Left ventricle myocardium superior (tissue), 1 donor: ENCODE measurements at places on chromosomes 1 and 21. TPM values are rescaled to one million over a fixed set of nuclear protein-coding genes. Genes with fewer than 3 reads are reported as not detected.

DNA sequence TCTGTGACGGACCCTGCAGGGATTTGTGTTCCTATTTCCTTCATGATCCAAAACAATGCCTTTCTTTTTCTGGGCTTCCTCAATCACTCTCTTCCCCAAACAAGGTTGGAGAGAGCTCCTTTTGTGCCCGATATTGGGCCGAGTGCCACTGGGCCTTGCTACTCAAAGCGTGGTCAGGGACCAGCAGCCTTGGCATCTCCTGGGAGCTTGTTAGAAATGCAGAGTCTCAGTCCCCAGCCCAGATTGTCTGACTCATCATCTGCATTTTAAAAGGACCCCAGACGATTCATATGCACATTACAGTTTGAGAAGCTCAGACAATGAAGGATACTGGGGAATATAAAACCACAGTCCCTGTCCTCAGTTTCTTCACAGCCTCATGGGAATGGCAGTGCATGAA is 19.9 kb downstream of the ADORA1 start:
- DNase-seq, result no peak

DNA sequence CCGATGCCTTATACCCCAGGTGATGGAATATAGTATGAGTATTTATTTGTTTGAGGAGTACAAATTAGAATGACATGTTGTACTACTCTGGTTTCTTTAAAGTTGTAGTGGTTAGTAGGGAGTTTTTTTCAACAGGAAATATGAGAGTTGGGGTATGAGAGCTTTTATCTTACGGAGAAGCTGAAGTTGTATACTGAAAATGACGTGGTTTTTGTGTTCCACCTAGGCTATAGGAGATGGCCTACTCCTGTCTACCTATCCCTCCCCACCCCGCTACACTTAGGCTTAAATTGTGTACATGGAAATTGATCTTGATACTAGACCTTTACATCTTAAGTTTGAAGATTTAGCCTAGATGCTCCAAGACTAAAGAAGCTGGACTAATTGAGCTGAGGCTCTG is 6.8 kb upstream of the HAX1 start:
- DNase-seq, result no peak

GRCh38 chr1:96682056-96682455 is 39.5 kb upstream of the PTBP2 start:
- no peak for DNase-seq

DNA sequence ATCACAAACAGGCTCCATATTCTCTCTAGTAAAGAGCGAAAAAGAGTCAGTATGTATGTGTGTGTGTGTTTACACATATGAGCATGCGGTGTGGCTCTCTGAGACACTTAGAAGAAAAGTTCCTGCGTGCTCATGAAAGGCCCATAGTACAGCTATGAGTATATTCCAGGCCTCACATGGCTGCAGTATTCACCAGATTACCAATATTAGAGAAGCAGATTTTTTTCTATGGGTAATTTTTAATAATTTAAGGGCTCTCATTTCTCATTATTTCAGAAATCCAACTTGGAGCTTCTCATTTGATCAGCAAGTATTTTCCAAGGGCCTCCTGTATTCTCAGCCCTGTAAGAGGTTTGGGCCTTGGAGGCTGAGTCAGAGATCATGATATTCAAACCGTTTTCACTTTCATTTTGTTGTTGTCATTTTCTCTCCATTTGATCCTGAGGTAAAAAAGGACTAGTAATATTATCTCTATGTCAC is 232.9 kb upstream of the SGIP1 start:
- DNase-seq, result no peak

DNA sequence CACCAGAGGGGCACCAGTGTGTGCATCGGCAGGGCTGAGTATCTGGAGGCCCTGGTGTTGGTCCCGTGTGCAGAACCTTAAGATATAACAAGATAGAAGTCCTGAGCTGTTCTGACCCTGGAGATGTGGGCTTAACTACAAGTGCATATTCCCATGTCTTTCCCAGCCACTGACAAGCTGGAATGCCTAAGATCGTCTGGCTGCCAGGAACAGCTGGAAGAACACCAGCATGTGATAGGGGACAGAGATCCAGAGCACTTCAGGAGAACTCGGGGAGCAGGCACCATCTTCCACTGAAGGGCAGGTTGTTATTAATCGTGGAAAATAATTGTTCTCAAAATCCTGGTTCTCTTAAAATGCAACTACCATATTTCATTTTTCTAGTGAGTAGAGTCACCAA is 419.9 kb upstream of the RUNX1 start:
- DNase-seq, result no peak

GRCh38 chr1:22108339-22109105 is 34.4 kb downstream of the WNT4 start:
- no peak for DNase-seq

DNA sequence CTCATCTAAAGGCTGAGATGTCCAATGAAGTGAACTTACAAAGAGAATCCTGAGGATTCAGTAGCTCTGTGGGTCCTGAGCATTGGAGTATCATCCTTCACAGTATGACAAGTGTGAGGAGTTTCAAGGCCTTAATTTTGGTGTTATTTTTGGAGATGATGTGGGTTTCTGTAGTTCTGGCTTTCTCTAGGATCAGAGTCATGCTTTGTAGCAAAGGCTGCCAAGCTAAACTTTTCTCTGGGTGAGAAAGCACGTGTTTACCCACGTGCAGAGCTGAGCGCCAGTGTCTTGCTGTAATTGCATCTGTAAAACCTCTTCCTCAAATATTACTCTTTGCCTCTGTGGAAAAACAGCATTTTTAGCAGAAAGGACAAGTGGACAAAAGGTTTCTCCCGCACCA is 387.8 kb upstream of the LYPLAL1 start:
- peak; percentile 59 for DNase-seq

- no peak for DNase-seq
Measured at GRCh38 chr1:236480758-236481436, 42.9 kb upstream of the LGALS8 start.

DNA sequence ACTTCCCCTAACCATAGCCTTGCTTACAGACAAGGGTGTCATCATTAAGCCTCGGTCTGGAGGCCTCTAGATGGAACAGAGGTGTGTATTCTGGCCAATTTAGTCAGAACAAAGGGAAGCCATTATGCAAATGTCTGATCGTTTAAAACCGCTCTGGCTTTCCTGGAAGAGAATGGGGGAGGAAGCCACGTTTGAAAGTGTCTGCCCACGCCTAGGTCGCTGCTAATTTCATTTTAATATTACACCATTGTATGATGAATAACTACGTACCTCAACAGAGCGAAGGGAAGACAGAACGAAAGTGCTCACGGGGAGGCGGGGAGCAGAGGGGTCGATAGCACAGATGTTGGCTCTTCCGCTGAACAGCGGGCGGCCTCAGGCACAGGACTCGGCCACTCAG is 41.1 kb upstream of the CSF3R start:
- DNase-seq, result no peak

DNA sequence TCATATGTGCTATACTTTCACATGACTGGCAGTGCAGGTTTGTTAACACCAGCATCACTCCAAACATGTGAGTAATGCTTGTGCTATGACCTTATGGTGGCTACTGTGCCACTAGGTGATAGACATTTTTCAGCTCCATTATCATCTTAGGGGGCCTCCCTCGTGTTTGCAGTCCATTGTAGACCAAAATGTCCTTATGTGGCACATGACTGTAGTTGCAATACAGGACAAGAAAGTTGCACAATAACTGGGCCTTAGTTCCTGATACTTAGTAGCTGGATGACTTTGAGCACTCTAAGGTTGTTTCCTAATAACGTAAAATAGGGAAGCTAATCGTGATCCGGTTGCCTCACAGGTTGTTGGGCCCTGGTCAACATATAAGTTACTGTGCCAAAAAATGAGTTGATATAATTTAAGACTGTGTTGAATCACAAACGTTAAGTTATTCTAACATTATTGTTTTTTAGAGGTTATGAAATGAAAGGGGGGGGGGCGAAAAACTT is 511 bp upstream of the SNX27 start:
- no peak for DNase-seq

- DNase-seq, result no peak
Measured at GRCh38 chr1:240526312-240526711, 85.6 kb downstream of the GREM2 start.

DNA sequence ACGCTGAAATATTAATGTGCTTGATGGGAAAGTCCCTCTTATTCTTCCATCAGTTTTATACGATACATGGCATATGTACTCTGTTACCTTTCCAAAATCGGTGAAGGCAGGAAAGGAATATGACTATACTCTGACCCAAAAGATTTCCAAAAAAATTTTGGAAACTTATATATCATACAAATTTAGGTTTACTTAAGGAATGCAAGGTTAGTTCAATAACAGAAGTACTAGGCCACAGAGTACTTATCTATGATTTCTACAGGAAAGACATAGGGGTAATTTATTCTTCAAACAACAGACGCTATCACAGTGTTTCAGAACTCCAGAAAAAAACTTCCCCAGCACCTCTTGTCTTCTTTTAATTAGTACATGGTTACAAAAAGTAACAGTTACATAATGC is 84.8 kb downstream of the COP1 start:
- DNase-seq, result no peak

DNA sequence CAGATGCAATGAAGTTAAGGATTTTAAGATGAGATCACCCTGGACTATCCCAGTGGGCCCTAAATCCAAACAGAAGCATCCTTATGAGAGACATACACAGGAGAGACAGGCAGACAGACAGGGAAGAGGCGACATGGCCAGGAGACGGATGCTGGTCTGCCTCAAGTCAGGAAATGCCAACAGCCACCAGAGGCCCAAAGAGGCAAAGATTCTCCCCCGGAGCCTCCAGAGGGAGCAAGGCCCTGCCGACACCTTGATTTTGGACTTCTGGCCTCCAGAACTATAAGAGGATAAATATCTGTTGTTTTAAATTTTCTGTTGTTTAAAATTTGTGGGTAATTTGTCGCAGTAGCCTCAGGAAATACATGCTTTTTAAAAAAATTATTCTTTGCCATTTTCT is 116.4 kb downstream of the GLIS1 start:
- DNase-seq, result no peak

LORICRIN gene
- total RNA-seq, result not detected

CAMSAP2 gene
- total RNA-seq, result 42.1 TPM

LACTBL1 gene
- total RNA-seq, result not detected

ADCY10 gene
- 0.47 TPM for total RNA-seq

LMX1A gene
- not detected for total RNA-seq

JAM2 gene
- total RNA-seq, result 42.6 TPM

SHCBP1L gene
- not detected for total RNA-seq

PALMD gene
- total RNA-seq, result 115 TPM

GIPC2 gene
- 4.9 TPM for total RNA-seq
